ENCODE measurements at places on chromosomes 1 and 21.
A peak's percentile ranks its signal among the peaks of the same experiment; 100 is the strongest.

DNA sequence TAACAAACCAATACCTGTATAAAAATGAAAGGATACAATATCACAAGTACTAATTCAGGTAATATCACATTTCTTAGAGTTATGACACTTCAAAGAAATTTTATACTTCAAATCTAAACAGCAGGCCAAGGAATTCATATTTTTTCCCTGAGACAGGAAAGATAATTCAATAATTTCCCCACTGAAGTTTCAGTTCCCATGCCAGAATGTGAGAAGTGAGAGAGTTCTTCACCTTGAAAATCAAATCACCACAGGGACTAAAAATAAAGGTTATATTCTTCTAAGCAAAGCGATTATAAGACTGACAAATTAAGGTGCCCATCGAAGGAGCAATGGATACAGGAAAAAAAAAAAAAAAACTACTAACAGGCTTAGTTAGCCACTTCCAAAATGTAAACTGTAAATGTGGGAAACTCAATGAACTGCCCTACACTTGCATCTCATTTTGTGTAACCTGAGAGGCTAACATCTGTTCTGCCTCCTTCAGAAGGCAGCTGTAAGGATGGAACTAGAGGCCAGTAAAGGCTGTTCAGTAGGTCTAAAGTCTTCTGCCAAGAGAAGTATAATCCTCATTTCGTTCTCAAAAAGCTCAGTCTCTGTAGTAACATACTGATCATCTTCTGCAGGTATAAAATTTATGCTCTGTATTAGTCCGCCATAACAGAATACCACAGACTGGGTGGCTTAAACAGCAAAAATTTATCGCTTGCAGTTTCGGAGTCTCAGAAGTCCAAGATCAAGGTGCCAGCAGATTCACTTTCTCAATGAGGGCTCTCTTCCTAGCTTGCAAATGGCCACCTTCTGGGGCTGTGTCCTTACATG lies 127.8 kb downstream of the RERE start:
- DNase-seq = no peak

DNA sequence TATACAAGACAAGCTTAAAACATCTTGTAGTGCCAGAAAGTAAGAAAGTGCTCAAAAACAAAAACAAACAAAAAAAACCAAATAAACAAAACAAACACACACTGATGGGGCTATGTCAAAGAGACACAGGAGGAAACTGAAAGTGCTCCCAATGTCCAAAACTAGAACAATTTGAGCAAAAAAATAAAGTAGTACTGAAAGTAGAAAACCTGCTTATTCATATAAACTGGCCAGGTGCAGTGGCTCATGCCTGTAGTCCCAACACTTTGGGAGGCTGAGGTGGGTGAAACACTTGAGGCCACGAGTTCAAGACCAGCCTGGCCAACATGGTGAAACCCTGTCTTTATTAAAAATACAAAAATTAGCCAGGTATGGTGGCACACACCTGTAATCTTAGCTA lies 129.9 kb downstream of the GLUL start:
- DNase-seq = no peak

DNA sequence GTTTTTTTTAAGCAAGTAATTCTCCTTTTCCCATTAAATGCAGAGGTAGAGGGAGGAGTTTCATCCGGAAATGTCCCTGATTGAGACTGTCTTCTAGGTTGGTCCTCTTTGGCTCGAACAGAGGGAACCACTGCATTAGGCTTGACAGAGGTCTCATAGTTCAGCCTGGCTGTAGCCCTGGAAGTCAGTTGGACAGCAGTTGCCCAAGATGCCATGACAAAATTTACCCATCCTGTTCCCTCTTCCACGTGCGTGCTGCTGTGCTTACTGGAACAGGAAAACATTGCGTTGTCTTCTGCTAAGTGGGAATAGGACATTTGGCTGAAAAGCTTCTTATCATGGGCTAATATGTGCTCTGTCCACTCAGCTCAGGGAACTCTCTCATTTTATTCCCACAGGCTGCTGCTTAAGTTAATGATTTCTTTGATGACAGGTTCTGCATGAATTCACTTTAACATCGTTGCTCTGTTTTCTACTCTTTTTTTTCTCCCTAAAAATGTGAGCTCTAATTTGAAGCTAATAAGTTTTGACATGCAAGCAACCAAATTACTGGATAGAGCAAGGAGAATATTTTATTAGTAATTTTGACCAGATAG lies 18.0 kb downstream of the KCNK1 start:
- DNase-seq = no peak

DNA sequence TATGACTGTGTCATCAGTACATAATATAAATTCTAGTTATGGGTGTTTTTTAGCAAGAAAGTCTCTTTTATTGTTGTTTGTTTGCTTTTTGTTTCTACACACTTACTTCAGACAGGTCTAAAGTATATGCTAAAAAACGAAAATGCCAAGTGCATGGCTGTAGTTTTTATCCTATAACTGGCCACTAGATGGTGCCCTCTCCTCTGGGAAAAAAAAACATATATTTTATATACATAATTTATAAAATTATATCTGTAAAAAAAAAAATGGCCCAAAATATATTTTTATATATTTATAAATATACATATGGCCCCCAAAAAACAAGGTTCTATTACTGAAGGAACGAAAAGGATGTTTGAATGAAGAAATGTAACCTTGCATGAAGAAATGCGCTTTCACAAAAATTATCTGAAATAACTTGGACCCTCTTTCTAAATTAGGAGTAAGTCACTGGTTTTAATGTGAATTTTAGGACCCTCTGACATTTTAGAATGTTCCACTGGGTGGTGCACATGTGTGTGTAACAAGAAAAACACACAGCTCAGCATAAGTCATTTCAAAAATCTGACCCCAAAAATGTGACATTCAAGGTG lies 93.5 kb downstream of the TTLL7 start:
- DNase-seq = peak; percentile 11

DNA sequence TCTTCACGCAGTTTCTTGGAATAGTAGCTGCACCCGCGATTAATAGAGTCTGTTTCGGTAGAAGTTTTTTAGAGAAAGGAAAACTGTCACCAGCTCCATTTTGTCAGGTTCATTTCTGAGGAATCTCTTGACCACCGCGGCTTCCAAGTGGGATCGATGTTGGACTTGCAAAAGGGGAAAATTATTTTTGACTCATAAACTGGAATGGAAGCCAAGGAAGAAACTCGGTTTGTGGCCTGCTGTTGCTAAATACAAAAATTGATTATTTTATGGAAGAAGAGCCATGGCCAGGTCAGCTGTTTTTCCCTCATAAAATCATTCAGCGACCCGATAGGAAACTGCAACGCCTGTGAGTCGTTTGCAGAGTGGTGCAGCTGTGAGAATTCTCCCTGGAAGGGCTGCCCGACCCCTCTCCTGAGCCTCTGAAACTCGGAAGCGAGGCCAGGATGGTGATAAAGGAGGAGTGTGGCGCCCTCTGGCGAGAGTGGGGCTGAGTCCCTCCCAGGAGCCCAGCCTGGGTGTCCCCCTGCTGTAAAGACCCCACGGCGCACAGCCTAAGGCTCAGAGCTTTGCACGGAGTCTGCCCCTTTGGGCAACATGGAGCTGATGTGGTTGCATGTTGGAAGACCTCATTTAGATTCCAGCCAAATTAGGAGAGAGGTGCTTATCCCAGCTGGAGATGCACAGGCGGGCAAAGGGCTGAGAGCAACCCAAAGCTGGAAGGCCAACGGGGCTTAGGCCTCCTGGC lies 83.6 kb upstream of the SLC25A33 start:
- peak; percentile 77 for DNase-seq

DNA sequence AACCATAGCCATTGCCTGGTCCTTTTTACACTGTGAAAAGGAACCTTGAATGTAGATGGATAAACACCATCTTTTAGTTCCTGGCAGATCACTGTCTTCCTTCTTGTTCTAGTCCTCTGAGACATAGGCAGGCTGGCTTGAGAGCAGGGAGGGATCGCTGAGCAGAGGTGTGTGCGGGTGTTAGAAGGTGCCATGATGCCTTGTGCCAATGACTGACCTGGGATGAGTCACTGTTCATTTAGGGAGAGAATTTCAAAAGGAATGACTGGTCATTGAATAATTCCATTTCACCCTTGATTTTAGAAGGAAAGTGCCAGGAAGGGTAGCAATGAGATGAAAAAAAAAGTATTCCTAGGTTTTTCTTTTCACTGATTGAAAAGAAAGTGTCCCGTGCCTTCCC lies 383.9 kb downstream of the KIF26B start:
- no peak for DNase-seq

GRCh38 chr1:93414749-93415148 lies 33.2 kb upstream of the FNBP1L start:
- DNase-seq = peak; percentile 11

GRCh38 chr21:31041295-31042079 lies 3.2 kb upstream of the KRTAP19-8 start:
- DNase-seq = no peak

DNA sequence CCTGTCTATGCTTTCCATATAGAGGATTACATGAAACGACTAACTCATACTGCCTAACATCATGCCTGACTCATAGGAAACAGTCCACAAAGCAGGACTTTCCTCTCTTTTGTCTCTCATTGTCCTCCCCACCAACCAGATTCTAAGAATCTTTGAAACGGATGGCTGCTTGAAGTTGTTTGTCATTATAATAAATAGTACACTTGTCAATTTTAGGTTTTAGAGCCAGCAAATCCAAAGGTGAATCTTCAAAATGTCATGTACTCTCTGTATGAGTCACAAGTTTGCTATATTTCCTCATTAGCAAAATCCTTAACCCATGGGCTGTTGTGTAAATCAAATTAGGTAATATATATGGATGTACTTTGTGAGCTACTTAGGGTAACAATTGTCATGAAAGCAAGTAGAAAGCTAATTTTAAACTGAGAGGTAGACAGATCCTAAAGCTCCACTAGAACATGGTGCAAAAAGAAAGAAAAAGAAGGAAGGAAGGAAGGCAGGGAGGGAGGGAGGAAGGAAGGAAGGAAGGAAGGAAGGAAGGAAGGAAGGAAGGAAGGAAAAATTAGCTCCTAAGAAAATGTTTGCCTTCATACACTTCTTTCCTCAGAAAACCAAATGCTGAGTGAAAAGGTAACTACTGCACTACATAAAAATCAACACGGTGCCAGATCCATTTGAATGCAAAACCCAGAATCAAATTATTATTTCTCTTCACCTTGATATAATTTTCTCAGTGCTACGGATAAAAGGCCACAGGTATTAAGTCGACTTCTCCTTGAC lies 129.5 kb upstream of the PRMT6 start:
- no peak for DNase-seq

DNA sequence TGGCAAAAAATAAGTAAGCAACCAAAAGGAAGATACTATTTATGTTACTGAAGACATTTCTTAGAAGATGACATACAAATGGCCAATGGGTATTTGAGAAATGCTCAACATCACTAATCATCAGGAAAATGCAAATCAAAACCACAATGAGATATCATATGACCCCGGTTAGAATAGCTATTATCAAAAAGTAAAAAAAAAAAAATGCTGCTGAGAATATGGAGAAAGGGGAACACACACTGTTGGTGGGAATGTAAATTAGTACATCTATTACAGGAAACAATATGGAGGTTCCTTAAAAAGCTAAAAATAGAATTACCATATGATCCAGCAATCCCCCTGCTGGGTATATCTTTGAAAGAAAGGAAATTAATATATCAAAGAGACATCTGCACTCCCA lies 34.3 kb upstream of the CREG1 start:
- DNase-seq = no peak

- no peak for DNase-seq
Measured at GRCh38 chr21:45828580-45829570, 152.7 kb upstream of the COL6A1 start.

- peak; percentile 70 for DNase-seq
Measured at GRCh38 chr21:33268737-33269441, 2.7 kb downstream of the IL10RB start.

- DNase-seq = no peak
Measured at GRCh38 chr21:33146467-33146866, 76.5 kb downstream of the OLIG1 start.

GRCh38 chr21:14119038-14119437 lies 91.7 kb downstream of the LIPI start:
- no peak for DNase-seq

DNA sequence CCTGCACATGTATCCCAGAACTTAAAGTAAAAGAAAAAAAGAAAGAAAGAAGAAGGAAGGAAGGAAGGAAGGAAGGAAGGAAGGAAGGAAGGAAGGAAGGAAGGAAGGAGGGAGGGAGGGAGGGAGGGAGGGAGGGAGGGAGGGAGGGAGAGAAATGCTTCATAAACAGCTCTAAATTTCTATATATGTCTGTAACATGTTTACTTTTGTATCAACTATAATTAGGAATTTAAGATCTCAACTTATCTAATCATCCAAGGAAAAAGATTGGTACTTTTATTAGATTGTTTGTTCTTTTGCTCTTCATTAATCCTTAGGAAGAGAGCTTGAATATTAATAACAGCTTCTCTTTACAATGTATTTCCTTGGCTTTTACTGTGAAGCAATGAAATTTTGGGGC lies 195.4 kb upstream of the PRMT6 start:
- DNase-seq = no peak

GRCh38 chr1:119764220-119764619 lies 4.5 kb downstream of the HMGCS2 start:
- DNase-seq = no peak

GRCh38 chr1:13583595-13583965 lies at the start of gene PDPN:
Gene PDPN (plus strand): TSS chr1:13583832. CDS start chr1:13584034, 202 bp downstream.
- DNase-seq = no peak

GRCh38 chr1:229856009-229856650 lies 210.9 kb upstream of the GALNT2 start:
- DNase-seq = peak; percentile 80

DNA sequence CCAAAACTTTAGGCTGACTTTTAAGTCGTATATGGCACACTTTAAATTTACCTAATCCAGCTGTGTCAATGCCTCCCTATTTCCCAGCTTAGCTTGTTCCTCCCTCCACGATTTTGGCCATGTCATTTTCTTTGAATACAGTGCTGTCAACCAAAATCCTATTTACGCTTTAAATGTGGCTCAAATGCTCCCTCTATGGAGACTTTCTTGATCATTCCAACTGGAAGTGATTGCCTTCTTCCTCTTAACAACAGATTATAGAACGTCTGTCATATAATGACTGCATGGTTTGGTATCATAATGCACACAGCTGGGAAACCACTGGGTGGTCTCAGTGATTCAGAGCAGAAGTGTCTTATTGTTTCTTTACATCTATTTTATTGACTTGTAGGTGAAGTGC lies 18.9 kb upstream of the BATF3 start:
- no peak for DNase-seq

DNA sequence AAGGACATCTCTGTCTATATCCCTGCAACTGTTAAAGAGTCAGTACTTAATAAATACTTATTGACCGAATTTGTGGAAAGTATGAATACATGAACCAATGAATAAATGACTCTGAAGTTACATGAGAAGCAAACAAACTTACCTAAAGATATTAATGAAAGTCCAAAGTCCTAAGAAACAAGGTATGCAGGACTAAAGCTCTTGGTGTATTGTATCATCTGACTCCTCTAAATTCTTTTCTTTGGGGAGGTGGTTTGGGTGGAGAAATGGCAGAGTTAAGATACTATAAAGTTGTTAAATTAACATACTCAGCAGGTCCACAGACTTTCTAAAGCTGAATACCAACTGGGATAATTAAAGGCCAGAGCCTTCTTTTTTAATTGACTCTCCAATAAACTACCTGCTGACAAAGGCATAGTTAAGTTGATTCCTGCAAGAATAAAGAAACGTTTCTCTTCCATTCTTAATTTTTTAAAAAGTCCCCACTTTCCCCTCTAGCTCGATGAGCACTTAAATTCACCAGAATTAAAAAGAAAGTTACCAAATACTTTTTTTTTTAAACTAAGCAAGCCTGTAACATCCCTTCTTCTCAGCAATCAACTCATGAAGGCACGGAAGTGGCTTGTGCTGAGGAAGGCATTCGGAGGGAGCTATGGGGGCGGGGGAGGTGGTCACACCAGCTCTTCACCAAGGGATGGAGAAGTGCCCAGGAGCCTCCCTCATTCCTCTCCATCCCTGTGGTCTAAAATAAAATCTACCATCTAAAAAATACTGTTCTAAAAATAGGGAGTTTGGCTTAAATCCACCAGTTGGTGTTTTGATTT lies 61.1 kb downstream of the GADD45A start:
- DNase-seq = no peak

All from GM20000 (cell line).